ENCODE measurements at places on chromosomes 16 and 17. TPM values are rescaled to one million over a fixed set of nuclear protein-coding genes. Genes with fewer than 3 reads are reported as not detected.

DNA sequence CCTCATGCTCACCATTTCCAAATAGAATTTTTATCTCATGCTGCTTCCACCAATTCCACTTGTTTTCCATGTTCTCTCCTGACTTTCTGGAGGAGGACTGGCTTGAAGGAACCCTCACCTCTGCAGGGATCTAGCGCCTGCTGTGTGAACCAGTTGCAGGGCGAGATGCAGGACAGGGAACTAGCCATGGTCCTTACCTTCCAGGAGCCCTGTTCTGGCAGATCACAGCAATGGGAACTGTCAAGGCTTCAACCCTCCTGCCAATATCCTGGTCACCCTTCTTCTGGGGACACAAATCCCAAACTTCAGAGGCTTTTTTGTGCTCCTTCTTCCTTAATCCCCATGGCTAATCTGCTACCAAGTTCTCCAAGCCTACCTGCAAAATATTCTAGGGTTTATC lies 60.4 kb upstream of the MMP2 start:
- no peak for DNase-seq
- H3K27ac ChIP-seq = no peak overlapping the region

GRCh38 chr16:200388-200787 lies 20.1 kb downstream of the HBQ1 start:
- H3K4me1 ChIP-seq = peaks cover 4% of the 10 kb centered on the region
- DNase-seq = no peak
- peaks cover 67% of the 10 kb centered on the region for H3K36me3 ChIP-seq
- no peak overlapping the region for H3K4me3 ChIP-seq
- H3K27ac ChIP-seq = peak overlapping the region; percentile 70

Gene TOM1L1
- 40.2 TPM for total RNA-seq

Gene TBC1D3D
- total RNA-seq = not detected

Gene CENPT
- 24.2 TPM for total RNA-seq
